HS-27A (cell line): ENCODE measurements at places on chromosomes 2 and 18.

- no peak for DNase-seq
These were observed 68.3 kb downstream of the SGPP2 start for GRCh38 chr2:222492683-222493082.

- no peak for DNase-seq
These were observed 389.9 kb upstream of the CDH20 start for GRCh38 chr18:60943297-60943696.

DNA sequence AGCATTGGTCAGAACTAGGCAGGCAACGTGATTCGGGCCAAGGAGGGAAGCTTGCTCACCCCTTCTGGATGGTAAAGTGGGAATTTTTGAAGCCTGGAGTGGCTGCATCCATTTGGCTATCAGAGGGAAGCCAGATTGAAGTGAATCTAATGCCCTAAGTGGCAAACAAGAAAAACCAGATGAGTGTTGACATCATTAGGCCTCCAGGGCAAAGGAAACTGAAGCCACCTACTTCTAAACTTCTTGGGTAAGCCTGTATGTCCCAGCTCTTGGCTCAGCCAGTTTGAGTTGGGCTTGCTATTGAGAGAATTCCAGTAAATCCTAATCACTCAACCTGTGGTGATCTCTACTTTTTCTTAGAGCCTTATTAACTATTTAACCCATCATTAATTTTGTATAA, 20.9 kb downstream of the SOX11 start:
- no peak for DNase-seq

DNA sequence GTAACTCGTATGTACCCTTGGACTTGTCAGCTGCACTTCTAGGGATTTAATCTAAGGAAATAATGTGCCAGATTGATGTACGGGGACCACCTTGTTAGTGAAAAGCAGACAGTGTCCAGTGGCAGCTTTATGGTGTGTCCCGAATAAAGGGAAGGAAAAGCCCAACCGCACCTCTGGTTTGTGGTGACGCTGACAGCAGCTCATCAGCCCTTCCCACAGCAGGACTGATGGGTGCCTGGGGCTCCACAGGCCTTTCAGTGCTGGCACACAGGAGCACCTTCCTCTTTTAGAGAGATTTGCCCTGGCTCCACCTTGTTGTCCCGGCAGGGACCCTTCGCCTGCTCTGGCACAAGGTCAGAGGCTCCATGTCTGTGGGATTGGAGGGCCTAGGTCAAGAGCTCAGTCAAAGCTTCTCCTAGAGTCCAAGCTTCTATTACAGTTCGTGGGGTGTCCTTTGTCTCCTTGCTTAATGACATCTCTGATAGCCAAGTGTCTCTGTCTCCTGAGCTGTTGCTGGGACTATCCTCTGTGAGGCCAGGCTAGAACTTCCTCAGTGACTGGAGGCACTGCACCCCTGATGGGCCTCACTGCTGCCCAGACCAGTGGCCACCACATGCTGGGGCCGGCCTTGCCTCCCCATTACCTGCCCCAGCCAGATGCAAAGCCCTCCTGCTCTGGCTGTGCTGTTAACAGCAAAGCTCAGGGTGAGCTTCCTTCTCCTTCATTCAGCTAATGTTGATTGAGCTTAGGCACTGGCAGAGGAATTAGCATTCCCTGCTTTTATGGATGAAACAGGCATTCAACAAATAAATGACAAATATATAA, 33.0 kb upstream of the SCLY start:
- no peak for DNase-seq

GRCh38 chr2:43482961-43483360, 112.9 kb downstream of the THADA start:
- no peak for DNase-seq

DNA sequence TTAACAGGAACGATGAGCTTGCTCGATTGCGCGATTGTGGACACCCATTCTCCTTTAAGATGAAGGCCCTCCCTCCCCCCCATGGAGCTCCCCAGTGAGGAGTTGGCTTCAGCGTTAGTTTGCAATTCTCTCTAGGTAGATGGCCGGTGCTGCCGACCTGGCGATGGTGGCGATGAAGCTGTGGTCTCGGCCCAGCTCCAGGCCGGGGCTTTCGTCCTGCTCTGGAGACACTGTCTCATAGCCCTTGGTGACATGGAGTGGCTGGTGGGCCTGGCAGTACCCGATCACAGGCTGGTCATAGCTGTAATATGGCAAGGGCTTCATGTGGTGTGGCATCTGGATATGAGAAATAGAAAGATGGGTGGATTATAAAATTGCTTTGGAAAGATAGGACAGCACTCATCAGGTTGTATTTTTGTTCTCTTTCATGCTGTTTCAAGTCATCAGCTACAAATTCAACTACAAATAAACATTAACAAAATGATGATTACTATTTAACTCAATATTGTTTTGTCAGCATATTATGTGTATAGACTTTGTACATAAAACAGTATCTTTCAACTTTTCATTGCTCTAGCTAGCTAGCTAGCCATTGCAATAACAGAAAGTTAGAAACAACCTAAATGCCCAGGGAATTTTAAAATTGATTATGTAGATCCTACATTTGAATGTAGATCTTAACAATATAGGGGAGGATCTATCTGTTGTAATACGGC, 773.4 kb downstream of the LRRTM4 start:
- DNase-seq = no peak

- DNase-seq = no peak
These were observed 13.8 kb upstream of the TTC27 start for GRCh38 chr2:32614084-32614483.

DNA sequence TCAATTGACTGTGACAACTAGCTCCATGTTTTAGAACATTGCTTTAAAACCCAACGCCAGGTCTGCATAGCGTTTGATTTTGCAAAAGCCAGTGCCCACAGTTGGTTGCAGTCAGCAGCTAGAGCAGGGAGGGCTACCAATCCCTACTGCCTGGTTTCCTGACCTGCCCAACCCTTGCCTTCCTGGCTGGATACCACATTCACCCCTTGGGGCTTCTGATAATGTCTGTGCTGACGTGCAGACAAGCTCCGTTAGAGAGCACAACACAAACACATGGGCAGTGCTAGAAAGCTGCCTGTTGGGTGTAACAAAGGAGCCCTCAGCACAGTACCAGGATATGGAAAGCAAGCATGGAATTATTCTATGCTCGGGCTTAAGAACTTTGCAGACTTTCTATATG, 71.4 kb upstream of the THSD7B start:
- DNase-seq = no peak
